Stimulated activated CD4-positive, alpha-beta T cell treated with anti-CD3 and anti-CD28 coated beads, Interleukin-4, amount 100 ng/mL, for 1 hour (primary cell): ENCODE measurements at places on chromosomes 16 and 17.
A peak's percentile ranks its signal among the peaks of the same experiment; 100 is the strongest.

GRCh38 chr16:27346819-27347218, 33.0 kb downstream of the IL4R start:
- DNase-seq = no peak

GRCh38 chr17:596763-597644, 117.6 kb downstream of the VPS53 start:
- DNase-seq = peak; percentile 37

DNA sequence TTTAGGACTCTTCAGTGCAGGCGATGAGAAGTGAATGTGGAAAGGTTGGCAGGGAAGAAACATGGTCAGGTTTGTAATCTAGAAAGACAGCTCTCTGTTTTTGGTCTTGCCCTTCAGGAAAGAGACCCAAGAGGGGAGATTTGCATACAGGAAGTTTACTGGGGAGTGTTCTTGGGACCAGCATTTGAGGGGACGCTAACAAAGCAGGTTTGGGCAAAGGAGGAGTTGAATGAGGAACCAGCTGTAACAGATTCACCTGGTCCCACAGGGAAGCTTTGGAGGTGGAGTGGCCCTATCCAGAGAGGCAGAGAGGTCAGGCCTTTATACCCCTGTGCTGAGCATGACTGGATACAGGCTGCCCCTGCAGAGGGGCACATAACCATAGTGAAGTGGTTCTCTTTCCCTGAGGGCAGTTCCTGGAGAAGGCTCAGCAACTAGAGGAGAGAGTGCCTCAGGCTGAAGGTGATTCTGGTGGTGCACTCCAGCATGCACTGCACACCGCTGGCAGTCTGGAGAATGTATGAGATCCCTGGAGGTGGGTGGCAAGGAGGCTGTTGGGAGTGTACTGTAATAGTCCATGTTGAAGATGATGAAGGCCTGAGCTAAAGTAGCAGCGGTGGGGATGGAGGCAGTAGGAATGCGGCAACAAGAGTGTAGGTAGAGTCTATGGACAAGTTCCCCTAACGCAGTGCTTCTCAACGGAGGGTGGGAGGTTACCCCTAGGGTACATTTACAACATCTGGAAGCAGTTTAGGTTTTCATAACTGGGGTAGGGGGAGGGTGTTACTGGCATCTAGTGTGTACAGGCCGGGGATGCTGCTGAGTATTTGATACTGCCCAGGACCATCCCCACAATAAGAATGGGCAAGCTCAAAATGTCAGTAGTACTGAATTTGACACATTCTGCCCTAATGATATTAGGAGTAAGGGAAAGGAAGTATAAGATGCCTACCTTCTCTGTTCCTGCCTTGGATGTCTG, 37.2 kb downstream of the MAP2K6 start:
- no peak for DNase-seq

GRCh38 chr17:39623356-39623950, 3.3 kb upstream of the PPP1R1B start:
- peak; percentile 88 for DNase-seq

DNA sequence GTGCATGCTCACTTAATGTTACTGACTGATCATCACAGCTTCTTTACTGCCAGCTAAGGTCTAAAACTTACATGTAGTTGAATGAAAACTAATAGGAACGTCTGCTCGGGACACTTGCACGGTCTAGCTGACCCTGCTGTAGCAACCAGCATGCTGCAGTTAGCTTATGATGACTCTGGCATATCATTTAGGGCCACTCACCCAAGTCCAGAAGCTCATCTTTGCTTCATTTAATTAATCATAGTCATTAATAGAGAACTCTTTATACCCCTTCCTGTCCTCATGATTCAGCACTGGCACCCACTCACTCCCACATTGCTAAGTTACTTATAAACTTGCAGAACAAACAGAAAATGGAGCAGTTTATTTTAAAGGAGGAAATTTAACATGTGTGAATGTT, 136.3 kb downstream of the NLK start:
- no peak for DNase-seq

DNA sequence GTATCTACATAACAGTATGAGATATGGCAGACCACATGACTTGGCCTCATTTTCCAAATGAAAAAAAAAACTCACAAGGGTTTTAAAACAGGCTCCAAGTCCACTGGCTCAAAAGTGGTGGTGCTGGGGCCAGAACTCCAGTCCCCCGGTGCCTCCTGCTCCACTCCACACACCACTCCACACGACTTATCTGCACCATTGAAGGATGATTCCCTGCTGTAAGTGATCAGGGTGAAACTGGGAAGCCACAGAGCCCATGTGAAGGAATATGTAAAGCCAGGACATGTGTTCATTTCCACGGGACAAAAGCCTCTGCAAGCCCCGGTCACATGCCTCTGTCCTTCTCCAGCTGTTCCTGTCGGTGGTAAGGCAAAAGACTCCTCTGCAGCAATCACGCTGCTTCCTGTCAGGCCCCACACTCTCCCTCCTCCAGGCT, 97.2 kb downstream of the ZNF18 start:
- DNase-seq = no peak

- no peak for DNase-seq
Measured at GRCh38 chr16:18003033-18003432, 333.5 kb downstream of the NPIPA8 start.

- no peak for DNase-seq
Measured at GRCh38 chr17:4738136-4739121, 1.2 kb upstream of the ZMYND15 start.

GRCh38 chr17:81294512-81295030, 536 bp downstream of the SLC38A10 start:
- peak; percentile 17 for DNase-seq

- no peak for DNase-seq
Measured at GRCh38 chr17:81950501-81950900, 3.5 kb upstream of the MYADML2 start.

DNA sequence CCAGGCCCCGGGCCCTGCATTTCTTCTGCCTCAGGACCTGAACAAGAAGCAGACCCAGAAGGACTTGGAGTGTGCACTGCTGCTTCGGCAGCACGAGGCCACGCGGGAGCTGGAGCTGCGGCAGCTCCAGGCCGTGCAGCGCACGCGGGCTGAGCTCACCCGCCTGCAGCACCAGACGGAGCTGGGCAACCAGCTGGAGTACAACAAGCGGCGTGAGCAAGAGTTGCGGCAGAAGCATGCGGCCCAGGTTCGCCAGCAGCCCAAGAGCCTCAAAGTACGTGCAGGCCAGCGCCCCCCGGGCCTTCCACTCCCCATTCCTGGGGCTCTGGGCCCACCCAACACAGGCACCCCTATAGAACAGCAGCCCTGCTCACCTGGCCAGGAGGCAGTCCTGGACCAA, 9.2 kb downstream of the HIRIP3 start:
- DNase-seq = no peak

DNA sequence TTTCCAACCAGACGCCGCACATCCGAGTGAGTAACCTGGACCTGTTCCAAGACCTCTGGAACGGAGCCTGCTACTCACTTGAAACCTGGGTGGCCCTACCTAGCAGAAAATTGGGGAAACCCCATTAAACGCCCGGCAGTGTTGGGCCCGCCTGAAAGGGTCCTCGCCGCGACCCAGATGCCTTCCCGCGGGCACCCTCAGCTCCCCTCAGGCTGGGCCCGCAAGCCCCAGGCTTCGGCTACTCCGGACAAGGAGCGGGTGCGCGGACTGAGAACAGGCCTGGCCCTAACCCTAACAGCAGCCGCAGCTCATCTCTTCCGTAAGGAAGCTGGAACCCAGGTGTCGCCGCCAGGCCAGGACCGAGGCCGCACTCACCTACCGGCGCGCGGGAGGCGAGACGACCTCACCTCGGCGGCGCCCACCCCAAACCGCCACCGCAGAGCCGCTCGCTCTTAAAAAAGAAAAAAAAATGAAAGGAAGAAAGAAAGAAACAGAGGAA, 344 bp downstream of the PSME3IP1 start:
- DNase-seq = no peak

- peak; percentile 53 for DNase-seq
Measured at GRCh38 chr17:58587713-58588117, 73.3 kb upstream of the MTMR4 start.

- DNase-seq = no peak
Measured at GRCh38 chr17:13462673-13463124, 139.0 kb downstream of the HS3ST3A1 start.

DNA sequence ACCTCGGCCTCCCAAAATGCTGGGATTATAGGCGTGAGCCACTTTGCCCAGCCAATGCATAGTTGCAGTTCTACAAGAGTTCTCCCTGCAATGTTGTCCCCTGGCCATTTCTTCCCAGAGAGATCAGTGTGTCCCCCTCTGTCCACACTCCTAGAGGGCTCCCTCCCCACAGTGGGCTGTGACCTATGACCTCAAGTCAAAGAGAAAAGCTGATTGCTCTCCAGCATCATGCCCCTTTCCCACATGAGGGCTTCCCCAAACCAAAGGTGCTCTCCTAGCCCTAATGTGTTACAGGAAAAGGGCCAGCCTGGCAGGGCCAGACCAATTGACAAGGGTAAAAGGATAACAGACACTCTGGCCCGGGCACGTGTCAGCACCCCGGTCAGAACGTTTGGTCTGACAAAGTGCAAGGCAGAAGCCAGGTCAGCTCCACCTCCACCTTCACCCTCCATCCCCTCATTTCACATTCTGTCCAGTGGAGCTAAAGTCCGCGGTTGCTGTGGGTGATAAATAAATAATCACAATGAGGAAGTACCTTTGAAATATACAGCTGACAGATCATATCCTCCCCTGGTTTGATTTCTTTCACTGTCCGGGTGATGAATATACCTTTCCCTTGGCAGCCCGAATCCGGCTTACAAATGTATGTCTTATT, 17.8 kb downstream of the TTLL6 start:
- DNase-seq = no peak

- DNase-seq = no peak
Measured at GRCh38 chr16:68776821-68777485, 39.9 kb downstream of the CDH1 start.

GRCh38 chr17:66711881-66712321, 123.0 kb upstream of the CACNG5 start:
- no peak for DNase-seq

DNA sequence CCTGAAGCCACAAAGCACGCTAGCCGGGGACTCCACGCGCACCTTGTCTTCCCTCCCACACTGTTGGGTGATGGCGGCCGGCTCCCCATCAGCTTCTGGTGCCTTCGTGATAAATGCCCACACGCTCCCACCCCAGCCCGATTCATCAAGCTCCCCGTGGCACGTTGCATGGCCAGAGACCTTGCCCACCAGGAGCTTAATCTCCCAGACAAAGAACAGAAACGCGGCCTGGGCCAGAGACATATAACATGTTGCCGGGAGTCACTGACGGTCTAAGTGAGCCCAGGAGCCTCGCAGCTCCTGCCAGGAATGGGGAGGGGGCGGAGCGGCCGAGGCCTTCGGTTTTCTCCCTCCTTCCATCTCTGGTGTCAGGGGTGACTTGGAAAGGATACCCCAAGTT, 93.1 kb downstream of the SDK2 start:
- no peak for DNase-seq

DNA sequence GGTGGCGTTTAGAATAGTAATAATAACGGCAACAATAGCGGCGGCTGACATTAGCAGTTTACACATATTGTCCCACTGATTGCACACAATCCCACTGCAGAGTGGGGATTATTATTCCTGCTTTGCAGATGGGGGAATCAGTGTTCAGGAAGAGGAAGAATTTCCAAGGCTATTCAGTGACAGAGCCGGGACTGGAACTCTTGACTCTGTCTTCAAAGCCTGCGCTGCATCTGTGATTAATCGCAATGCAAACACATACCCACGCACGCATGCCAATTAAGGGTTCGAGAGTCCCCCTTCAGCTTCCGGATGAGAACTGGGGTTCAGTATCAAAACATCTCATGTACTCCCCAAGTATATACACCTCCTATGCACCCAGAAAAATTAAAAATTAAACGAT, 29.2 kb downstream of the TMEM186 start:
- no peak for DNase-seq

DNA sequence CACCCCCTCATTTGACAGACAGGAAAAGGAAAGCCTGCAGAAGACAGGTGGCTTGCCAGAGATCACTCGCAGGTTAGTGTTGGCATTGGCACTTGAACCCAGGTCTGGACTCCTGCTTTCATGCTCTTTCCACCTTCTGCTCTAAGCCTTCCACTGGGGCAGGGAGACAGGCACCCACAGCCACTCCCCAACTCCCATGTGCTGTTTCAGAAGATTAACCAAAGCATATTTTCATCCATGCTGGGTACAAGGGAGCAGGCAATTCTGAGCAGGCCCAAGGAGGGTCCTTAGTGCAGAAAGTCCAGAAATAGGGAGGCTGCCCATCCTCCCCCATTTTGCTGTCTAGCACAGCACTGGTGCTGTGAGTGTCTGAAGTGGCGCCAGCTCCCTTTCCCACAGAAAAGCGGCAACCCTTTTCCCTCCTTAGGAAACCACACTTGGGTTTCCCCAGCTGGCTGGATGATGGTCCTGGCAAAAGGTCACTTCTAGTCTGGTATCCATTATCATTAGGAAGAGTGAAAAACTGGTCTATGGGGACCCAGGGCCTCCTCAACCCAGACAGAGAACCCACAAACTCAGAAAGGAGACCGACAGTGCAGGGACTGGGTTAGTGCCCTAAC, 2.0 kb upstream of the CAVIN1 start:
- DNase-seq = no peak

DNA sequence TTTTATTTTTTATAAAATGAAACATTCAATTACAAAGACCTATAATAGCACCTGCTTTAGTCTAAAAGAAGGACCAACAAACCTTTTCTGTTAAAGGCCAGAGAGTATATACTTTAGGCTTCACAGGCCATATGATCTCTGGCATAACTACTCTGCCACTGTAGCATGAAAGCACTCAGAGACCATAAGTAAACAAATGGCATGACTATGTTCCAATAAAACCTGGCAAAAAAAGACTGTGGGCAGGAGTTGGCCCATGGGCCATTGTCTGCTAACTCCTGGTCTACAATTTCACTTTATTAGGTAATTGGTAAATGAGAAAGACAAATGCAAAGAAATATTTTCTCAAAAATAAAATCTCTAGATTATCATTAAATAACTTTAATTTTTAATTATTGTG, 14.9 kb downstream of the CEP112 start:
- DNase-seq = no peak

GRCh38 chr16:67995423-67995822, 3.9 kb downstream of the DPEP2 start:
- no peak for DNase-seq

DNA sequence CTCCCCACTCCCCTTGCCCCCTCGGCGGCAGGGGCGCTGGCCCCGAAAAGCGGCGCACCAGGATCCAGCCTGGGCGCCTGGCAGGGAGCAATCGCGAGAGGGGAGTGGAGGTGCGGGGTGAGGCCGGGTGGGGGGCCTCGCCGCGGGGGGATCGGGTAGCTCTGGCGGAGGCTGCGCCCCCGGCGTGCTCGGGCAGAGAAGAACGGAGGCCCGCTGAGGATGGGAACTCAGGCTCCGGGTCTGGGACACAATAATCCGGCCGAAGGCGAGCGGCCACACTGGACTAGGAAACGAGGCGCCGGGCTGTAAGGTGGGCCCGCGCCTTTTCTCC, 721 bp upstream of the PCGF2 start:
- no peak for DNase-seq

DNA sequence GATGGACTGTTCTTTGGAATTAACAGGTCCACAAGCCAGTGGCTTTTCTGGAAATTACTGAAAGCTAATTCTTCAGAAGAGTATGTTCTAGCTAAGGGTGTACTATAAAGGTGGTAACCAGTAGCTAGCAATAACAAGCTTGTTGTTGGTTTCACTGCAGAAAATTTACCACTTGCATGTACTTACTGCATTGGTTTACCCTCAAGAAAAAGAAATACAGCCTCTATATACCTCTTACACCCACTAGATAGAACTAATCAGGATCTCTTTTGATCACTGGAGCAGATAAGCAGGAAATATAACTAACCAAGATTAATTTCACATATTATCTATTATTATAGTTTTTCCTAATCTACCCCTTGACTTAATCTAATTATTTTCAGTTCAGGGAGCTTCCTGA, 184.9 kb upstream of the TBX2 start:
- DNase-seq = no peak

GRCh38 chr16:24906199-24906808, 60.5 kb downstream of the SLC5A11 start:
- DNase-seq = no peak
